Activated T-cell treated with anti-CD3 and anti-CD28 coated beads, Interleukin-2, amount 50 U/mL, for 72 hours (primary cell): ENCODE measurements at places on chromosomes 12 and 14. TPM values are rescaled to one million over a fixed set of nuclear protein-coding genes. Genes with fewer than 3 reads are reported as not detected.

The FAIM2 gene
- total RNA-seq: 0.67 TPM

The KLHL33 gene
- 0.28 TPM for total RNA-seq

The ACOT4 gene
- 5.2 TPM for total RNA-seq

The DAD1 gene
- total RNA-seq: 165 TPM

The PPFIA2 gene
- total RNA-seq: not detected

The CD163 gene
- total RNA-seq: not detected

The C1QL4 gene
- total RNA-seq: 0.12 TPM

The ZC2HC1C gene
- 1.2 TPM for total RNA-seq

The LRRK2 gene
- not detected for total RNA-seq

The CCDC177 gene
- total RNA-seq: not detected

The NPAS3 gene
- total RNA-seq: not detected

The TMEM132D gene
- not detected for total RNA-seq

The NACA gene
- 903 TPM for total RNA-seq

The TSPAN9 gene
- 1.2 TPM for total RNA-seq

The SOAT2 gene
- 7.9 TPM for total RNA-seq

The PRB2 gene
- total RNA-seq: not detected
